Activated effector memory CD4-positive, alpha-beta T cell treated with Interleukin-2 at 50 U/mL for 16 hours (primary cell): ENCODE measurements at places on chromosomes 11 and 22.

- peak; percentile 18 for DNase-seq
Measured at GRCh38 chr22:38570779-38571364, 889 bp upstream of the DMC1 start.

GRCh38 chr11:61869429-61869707 is 22.0 kb downstream of the FADS3 start:
- no peak for DNase-seq

DNA sequence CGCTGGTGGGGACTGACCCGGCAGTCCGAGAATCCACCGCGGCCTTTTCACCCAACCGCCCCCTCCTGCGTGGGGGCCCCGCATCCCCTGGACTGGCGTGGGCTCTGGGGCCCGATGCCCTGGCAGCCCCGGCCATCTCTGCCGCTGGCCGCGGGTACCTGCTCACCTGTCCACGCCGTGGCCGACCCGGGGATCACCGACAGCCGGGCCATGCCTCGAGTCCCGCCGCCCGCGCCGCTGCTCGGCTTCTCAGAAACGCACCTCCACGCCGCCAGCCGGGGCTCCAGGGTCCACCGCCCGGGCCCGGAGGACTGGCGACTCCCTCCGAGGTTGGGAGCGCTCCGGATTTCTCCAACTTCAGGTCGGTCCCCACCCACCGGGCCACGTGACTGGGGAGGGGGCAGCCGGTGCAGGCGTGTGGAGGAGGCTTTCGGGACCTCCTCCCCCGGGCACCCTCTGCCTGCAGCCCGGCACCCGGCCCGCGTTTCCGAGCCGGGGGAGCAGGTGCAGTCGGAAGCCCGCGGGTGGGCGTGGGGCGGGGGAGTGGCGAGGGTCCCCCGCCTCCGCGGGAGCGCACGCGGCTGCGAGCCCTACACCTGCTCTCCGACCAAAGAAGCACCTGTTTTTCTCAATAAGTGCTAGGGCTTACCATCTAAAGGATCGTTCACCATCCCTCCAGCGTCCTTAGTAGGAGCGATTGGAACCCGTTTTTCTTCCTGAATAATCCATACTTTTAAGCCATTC is 554 bp upstream of the NRIP3 start:
- peak; percentile 9 for DNase-seq

DNA sequence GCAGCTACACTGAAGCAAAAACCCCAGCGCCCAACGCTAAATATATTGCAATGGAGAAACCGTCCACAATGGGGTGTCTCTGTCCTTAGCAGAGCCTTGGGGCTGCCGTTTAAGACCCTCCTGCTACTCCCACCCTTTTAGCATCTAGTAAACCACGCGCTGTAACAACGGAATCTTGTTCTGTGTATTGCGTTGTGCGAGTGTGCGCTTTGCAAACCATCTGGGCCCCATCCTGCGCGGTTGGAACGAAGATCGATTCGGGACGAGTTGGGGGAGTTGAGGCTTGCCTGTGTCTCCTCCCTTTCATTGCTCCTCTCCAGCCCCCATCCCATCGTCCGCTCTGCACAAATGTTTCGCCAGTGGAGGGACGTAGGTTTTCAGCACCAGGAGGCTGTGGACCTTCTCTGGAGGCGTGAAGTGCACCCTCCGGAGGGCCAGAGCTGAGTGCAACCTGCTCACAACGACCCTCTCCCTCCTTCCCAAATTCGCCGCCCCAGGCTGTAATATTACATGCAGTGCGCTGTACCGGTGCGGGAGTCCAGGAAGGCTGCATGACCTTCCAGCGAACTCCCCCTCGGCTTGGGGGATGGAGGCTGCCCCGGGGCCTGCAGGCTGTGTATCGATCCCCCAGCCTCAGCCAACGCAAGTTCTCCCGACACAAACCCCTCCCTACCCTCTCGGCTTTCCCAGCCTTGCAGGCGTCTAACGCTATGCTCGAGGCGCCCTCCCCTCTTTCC is 1.6 kb upstream of the KMT2A start:
- peak; percentile 31 for DNase-seq

DNA sequence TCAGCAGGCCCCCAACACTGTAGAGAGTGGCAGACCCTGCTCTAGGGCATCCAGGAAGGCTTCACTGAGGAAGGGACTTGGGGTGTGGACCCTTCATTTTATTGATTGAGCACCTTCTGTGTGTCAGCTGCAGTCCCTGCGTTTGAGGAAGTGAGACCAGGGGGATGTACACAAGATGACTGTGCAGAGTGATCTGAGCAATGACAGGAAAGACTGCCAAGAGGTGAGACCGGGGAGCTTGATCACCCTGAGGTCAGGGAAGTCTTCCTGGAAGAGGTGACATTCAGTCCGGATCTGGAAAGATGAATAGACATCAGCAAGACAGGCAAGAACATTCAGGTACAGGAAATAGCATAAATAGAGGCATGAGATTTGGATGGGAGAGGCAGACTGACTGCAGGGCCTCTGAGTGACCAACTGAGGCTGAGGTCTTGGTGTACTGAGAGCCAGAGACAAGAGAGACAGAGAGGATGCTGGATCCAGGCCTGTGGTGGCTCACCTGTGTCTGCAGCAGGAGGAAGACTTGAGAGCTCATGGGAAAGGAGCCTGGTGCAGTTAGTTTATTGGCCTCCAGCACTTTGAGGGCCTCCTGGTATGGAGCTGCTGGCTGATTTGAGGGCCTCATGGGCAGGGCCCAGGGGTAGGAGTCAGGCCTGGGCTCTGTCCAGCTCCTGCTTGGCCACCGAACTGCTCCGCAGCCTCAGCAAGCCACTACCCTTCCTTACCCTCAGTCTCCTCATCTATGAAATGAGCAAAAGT is 5.2 kb downstream of the DGAT2 start:
- DNase-seq = no peak

DNA sequence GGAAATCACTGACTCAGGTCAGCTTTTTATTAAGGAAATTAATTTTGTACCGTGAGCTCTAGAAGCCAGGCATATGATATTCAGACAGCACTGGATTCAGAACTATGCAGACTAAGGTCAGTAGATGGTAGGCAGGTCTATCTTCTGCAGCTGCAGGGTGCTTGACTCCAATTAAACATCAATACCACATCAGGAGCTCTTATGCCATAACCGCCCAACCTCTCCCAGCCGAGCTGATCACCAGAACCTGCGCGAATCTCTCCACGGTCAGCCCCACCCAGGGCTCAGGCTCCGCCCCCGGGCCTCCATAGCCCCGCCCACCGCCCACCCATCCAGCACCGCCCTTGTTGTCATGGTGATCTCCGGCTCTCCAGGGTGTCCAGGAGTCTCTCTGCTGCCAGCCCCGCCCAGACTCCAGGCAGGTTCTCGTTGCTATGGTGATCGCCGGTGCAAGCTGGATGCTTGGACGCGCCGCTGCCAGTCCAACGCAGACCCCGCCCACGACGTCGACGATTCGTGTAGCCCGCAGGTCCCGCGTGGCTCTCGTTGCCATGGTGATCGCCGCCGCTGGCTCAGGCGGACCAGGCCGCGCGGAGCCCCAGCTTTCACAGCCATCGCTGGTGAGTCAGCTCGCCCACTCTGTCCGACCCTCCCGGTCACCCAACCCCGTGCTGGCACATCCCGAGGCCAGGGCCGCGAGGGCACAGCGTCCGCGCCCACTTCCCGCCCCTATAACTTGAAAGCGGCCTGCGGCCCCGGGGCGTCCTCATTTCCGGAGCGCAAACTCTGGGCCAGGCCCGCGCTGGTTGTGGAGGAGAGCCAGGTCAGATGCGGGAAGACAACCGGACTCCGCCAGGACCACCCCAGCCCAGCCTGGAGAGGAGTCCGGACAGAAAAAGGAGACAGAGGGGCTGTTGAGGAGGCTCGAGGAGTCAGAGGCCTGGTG is at the start of gene RAB36:
RAB36 (plus strand) TSS at position 546 of the 946 bp plus-strand sequence. CDS start 1,140 bp downstream, outside the sequence.
- peak; percentile 79 for DNase-seq

- no peak for DNase-seq
Measured at GRCh38 chr11:11528986-11529385, 92.8 kb downstream of the GALNT18 start.

GRCh38 chr11:1200611-1201191 is 22.2 kb upstream of the MUC5B start:
- no peak for DNase-seq

DNA sequence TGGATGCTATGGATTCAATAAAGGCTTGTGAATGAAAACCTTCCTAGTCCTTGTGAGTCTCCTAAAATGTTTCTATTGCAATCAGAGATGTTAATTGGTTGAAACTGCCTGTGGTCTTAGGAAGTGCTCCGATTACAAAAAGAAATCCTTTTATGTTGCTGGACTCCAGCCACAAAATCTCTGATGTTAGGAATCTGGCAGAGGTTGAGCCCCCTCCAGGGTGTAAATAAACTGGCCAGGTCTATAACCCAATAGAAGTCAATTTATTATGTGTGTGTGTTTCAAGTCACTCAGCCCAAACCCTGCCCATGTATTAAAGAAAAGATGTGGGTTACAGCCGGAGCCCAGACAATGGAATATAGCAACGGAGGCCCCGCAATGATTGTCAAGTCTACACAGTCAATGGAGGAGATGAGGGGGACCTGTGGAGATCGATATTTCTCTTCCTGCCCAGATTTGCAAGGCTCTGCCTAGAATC is 218.1 kb upstream of the SORL1-AS1 start:
- no peak for DNase-seq

DNA sequence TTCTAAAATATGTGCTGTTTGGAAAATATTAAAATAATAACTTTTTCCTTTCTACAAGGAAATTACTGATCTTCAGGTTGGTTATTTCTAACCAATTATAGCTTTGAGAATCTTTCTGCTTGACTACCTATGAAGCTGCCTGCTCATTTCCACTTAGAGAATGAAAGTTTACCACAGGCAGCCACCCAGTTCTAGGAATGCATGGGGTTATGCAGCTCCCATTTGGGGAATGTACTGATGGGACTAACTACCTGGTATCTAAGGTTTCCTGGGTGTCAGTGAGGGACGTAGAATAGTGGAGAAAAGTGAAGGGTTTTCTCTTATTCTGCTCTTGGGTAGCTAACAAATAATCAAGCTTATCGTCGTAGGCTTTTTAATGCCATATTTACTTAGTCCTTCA is 73.4 kb downstream of the DEUP1 start:
- no peak for DNase-seq

DNA sequence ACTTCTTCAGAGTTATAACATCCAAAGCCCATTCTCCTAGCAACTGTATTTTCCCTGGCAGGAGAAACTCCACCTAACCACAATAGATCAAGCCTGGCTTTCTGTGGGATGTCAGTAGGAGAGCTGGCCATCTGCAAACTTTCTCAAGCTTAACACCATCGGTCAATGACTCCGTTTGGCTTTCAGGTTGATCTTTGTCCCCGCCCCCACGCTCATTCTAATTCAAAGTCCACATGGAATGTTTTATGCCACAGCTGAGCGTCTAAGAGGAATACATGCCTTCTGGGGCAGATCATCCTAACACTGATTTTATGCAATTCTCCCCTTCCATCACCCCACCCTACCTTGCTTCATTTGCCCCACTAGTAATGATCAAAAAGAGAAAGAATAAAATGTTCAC is 4.8 kb downstream of the GVQW3 start:
- no peak for DNase-seq

DNA sequence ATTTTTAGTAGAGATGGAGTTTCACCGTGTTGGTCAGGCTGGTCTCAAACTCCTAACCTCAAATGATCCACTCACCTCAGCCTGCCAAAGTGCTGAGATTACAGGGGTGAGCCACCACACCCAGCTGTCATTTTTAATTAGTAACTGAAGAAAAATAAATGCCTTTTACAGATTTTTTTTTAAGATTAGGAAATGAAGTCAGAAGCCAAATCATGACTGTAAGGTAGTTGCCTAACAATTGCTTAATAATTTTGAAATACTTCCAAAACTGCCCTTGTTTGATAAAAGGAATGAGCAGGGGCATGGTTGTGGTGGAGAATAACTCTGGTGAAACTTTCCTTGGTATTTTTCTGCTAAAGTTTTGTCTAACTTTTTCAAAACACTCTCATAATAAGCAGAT is 98.9 kb upstream of the SLC5A12 start:
- DNase-seq = no peak

DNA sequence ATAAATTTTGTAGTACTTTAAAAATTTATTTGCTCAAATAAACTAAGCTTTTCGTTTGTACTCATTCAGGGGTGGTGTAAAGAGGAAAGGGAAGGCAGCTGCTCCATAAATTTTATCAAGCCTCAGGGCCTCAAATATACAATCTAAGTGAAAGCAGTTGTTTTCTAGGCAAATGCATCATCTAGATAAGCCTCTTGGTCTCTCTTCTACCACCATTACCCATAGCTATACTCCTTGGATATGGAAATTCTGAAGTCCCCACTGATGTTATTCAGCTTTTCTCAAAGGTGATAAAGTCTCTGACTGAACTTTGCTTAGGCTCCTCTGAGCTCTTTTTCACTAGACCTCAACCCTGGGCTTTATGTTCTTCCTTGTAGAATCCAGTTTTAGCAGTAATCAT is 1313.1 kb downstream of the JRKL start:
- no peak for DNase-seq

GRCh38 chr11:76623884-76624419 is 46.6 kb downstream of the LRRC32 start:
- no peak for DNase-seq

GRCh38 chr11:117816151-117816741 is 8.3 kb downstream of the FXYD2 start:
- no peak for DNase-seq
